ENCODE measurements at places on chromosomes 6 and 20. TPM values are rescaled to one million over a fixed set of nuclear protein-coding genes. Genes with fewer than 3 reads are reported as not detected.
A peak's percentile ranks its signal among the peaks of the same experiment; 100 is the strongest.

DNA sequence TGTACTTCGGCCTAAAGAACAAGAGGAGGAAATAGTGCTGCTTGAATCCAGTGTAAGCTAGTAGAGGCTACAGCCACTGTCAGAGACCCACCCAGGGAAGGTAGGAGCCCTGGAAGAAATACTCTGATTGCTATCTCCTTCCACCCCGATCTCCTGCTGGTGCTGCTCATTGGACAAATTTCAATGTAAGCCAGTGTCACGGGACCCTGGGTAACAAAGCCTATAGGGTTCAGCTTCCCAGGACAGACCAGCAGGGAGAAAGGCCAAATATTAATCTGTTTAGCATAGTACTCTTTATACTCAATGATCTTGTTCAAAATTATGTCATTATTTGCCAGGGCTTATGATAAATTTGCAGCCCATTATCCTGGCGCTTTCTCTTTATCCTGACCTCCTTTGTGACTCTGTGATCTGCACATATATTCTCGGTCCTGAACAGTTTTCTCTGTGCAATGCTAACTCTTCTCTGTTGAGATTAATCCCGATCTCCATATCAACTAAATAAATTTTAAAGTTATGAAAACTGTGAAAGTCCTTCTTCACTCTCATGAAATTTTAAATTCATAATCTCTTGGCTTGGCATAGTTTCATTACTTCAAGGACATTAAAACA lies 218.8 kb upstream of the PREP start:
- no peak overlapping the region for H3K27ac ChIP-seq
- no peaks in the 10 kb centered on the region for H3K36me3 ChIP-seq
- no peak overlapping the region for H3K4me3 ChIP-seq
- no peaks in the 10 kb centered on the region for H3K4me1 ChIP-seq

- no peaks in the 10 kb centered on the region for H3K27me3 ChIP-seq
- peaks cover 5% of the 10 kb centered on the region for H3K36me3 ChIP-seq
- no peak overlapping the region for H3K4me3 ChIP-seq
- DNase-seq, result no peak
These were observed 48.3 kb downstream of the AHI1 start for GRCh38 chr6:135449246-135449645.

DNA sequence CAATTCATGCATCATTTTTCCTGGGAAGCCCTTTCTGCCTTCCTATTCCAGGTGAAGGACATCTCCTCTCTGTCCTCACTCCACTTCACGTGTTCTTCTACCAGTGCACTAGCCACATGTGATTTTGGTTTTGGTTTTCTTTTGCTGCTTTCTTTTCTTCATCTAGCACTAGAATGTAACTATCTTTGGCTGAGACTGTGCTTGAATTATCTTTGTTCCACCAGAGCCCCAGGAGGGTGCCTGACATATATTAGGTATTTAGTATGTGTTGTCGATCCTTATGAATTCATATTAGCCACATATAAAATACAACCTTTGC lies 79.9 kb downstream of the VGLL2 start:
- H3K27ac ChIP-seq, result no peak overlapping the region
- no peaks in the 10 kb centered on the region for H3K27me3 ChIP-seq
- DNase-seq, result no peak
- no peaks in the 10 kb centered on the region for H3K4me1 ChIP-seq
- no peak overlapping the region for H3K4me3 ChIP-seq

DNA sequence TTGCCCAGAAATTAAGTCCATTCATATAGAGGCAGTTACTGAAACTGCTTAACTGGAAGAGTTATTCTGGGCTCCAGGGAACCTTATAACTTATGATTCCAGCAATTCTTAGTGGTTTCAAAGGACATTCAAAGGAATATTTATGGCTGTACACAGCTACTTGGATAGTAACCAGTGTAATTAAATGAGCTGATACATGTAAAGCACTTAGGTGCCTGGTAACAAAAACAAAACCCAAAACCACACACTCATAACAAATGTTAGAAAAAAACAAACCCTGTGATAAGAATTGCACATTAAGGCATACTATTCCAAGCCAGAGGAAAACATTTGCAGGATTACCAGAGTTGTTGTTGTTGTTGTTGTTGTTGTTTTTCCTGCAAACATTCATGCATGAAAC lies 51.5 kb downstream of the STK4 start:
- peaks cover 3% of the 10 kb centered on the region for H3K4me1 ChIP-seq
- no peak overlapping the region for H3K27ac ChIP-seq
- H3K36me3 ChIP-seq, result no peaks in the 10 kb centered on the region
- H3K27me3 ChIP-seq, result no peaks in the 10 kb centered on the region
- H3K4me3 ChIP-seq, result no peak overlapping the region

- no peaks in the 10 kb centered on the region for H3K27me3 ChIP-seq
- H3K36me3 ChIP-seq, result no peaks in the 10 kb centered on the region
- peaks cover 3% of the 10 kb centered on the region for H3K4me1 ChIP-seq
- no peak for DNase-seq
- H3K4me3 ChIP-seq, result no peak overlapping the region
- H3K27ac ChIP-seq, result no peak overlapping the region
These were observed 38.8 kb downstream of the ISM1 start for GRCh38 chr20:13259921-13260320.

DNA sequence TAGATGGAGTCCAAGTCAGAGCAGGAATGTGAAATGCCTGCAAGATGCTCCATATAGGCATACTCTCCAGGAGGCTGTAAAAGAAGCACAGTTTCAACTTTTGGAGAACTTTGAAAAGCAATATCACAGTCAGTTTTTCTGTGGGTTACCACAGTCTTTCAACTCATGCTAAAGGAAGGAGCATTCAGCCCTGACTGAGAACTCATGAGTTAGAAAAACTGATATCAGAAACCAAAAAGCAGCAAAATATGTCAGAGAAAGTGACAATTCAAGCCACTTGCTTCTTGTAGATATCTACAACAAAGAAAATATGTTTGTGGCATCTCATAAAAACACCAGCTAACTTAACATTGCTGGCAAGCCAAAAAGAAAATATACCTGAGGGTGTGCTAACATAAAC lies 36.1 kb upstream of the PTCHD4 start:
- no peak for DNase-seq
- no peaks in the 10 kb centered on the region for H3K4me1 ChIP-seq
- H3K27me3 ChIP-seq, result no peaks in the 10 kb centered on the region
- no peak overlapping the region for H3K27ac ChIP-seq
- H3K4me3 ChIP-seq, result no peak overlapping the region

DNA sequence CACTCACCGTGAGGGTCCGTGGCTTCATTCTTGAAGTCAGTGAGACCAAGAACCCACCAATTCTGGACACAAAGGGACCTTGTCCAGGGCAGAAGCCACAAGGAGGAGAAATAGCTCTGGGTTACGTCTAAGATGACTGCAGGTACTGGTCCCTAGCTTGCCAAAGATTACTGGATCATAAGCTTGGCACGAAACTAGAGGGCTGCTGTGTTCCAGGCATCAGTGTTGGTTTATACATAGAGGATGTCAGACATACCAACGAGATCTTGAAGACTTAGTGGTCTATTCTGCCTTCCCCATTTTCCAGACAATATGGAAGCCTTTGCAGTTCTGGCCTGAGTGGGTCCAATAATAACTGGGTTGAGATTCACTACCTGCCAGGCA lies 175.7 kb downstream of the TBX18 start:
- no peak for DNase-seq
- H3K36me3 ChIP-seq, result no peaks in the 10 kb centered on the region
- no peak overlapping the region for H3K27ac ChIP-seq
- no peak overlapping the region for H3K4me3 ChIP-seq
- H3K4me1 ChIP-seq, result no peaks in the 10 kb centered on the region
- H3K27me3 ChIP-seq, result no peaks in the 10 kb centered on the region

DNA sequence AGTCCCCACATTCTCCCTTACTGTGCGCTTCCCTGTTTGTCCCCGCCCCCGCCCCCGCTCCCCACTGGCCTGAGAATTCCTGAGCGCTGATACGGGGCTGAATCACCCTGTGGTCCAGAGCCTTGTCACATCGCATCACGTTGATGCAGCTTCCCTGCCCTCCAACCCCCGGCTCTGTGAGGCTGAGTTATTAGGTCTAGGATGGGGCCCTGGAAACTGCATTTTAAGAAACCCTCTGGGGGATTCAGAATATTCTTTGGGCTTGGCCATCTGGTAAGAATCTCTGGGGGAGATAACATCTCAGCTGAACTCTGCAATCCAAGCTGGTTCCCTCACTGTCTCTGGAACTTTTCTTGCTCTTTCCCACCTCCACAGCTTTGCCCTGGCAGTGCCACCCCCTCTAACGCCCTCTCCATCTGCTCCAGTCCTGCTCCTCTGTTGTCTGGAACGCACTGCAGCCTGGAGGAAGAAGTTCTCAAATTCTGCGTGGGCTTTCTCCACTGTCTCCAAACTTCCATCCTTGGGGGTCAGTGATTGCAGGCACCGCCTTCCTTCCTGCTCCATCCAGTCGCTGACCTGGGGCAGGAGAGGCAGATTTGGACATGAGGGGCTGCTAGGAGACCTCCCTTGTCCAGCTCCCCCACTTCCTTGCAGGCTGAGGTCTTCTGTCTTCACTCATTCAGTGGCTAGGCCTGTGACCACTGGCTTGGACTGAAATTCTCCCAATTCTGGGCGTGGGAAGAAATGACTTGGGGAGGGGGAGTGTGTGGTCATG lies 42.6 kb downstream of the KIAA1755 start:
- H3K36me3 ChIP-seq, result peaks cover 8% of the 10 kb centered on the region
- H3K4me1 ChIP-seq, result peaks cover 36% of the 10 kb centered on the region
- H3K27me3 ChIP-seq, result no peaks in the 10 kb centered on the region
- H3K27ac ChIP-seq, result no peak overlapping the region

DNA sequence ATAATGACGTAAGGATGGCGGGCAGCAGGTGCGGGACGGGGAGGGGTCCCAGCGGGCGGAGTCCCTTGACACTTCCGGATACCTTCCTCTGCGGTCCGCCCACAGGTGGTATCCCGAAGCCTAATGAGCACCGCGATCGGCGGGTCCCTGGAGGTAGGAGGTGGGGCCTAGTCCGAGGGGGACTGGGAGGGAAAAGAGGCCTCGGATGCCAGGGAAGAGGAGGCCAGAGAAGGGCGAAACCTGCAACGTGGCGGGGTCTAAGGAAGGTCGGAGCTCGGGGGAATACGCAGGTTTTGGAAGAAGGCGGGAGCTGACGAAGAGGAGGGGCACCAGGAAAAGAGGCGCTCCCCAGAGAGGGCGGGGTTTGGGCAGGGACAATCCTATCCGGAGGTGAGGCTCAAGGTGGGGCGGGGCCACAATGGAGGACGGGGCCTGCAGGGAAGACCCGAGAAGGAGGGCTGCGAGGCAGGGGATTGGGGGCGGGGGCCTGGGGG lies 3.7 kb downstream of the PRSS16 start:
- no peak overlapping the region for H3K27ac ChIP-seq
- H3K4me3 ChIP-seq, result peak overlapping the region; percentile 38
- no peaks in the 10 kb centered on the region for H3K36me3 ChIP-seq
- H3K27me3 ChIP-seq, result peaks cover 88% of the 10 kb centered on the region
- H3K4me1 ChIP-seq, result peaks cover 17% of the 10 kb centered on the region

GRCh38 chr20:61370841-61371303 lies 118.8 kb downstream of the CDH4 start:
- peaks cover 46% of the 10 kb centered on the region for H3K4me1 ChIP-seq
- H3K36me3 ChIP-seq, result peaks cover 2% of the 10 kb centered on the region
- no peak overlapping the region for H3K4me3 ChIP-seq
- no peaks in the 10 kb centered on the region for H3K27me3 ChIP-seq
- H3K27ac ChIP-seq, result peak overlapping the region; percentile 35

DNA sequence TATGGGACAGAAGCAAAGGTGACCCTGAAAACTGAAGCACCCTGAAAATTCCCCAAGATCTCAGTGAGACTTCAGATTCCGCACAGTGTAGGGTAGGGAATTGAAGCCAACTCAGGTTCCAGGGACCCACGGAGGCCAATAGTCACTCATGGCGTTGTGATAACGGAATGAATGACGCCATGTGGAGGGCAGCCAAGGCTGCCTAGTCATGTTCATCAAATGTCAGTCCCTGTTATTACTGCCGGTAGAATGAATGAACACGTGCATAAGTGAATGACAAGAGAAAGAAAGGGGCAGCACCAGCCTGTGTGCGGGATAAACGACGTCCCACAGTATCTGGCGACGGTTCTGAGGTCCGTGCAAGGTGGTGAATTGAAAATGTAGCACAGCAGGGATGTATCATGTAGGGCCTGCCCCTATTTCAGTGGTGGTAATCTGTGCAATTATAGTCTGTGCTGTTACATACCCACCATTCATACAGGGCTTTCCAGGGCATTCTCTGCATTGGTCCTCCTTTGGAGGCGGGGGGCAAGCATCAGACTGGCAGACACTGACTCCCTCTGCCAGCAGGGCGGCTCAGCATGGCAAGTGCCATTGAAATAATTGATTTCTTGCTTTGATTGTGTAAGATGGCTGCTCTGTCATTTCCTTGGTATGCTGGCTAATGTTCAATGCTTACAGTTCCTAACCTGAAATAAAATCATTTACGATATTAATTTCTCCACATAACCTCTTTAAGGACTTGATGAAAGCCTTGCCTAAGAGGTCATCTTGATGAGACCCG lies 386.9 kb downstream of the CDH4 start:
- H3K27ac ChIP-seq, result no peak overlapping the region
- no peaks in the 10 kb centered on the region for H3K27me3 ChIP-seq
- H3K36me3 ChIP-seq, result no peaks in the 10 kb centered on the region
- H3K4me3 ChIP-seq, result no peak overlapping the region
- peaks cover 56% of the 10 kb centered on the region for H3K4me1 ChIP-seq

- no peak overlapping the region for H3K4me3 ChIP-seq
- H3K36me3 ChIP-seq, result no peaks in the 10 kb centered on the region
- DNase-seq, result no peak
- no peaks in the 10 kb centered on the region for H3K27me3 ChIP-seq
- H3K27ac ChIP-seq, result no peak overlapping the region
These were observed 73.3 kb upstream of the CD93 start for GRCh38 chr20:23159256-23159946.

DNA sequence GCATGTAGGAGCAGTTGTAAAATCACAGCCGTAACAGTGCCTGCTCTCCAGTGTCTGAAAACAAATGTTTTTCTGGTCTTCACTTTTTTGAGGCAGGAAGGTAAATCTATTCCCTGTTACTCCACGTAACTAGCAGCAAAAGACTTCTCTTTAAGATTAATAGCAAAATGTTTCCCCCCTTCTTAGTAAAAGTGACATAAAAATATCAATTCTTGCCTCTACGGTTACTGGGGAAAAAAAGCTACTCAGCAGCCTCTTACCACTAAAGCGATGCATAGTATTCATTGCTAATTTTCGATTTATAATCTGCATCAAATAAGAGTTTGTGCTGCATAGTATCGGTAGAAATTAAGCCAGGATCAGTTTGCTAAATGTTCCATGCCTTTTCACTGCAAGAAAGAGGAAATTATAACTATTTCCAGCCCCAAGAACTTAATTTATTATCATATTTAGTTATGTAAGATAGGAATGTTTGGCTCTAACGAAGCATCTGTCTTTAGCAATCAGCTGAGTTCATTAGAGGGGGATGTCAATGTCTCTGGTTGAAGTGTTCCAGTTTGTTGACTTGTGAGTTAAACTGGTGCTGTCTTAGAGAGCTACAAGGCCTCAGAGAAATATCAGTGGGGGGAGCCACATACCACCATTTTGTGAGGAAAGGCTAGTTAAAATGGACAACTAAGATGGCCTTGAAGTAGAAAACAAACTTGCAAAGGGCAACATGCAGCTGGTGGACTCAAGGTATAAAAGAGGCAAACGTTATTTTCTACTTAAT lies 617 bp upstream of the TSPYL1 start:
- peaks cover 21% of the 10 kb centered on the region for H3K4me1 ChIP-seq
- no peaks in the 10 kb centered on the region for H3K27me3 ChIP-seq

GRCh38 chr6:139378882-139379341 lies 4.5 kb upstream of the CITED2 start:
- H3K4me3 ChIP-seq, result no peak overlapping the region
- DNase-seq, result no peak
- peaks cover under 1% of the 10 kb centered on the region for H3K36me3 ChIP-seq
- peaks cover 8% of the 10 kb centered on the region for H3K4me1 ChIP-seq
- H3K27me3 ChIP-seq, result no peaks in the 10 kb centered on the region

PPP1R16B gene
- polyA plus RNA-seq, result 55.2 TPM

TRIM31 gene
- polyA plus RNA-seq, result not detected

PPP1R14C gene
- polyA plus RNA-seq, result 42.3 TPM

KIAA1755 gene
- polyA plus RNA-seq, result 45.7 TPM

PMEPA1 gene
- polyA plus RNA-seq, result 23.6 TPM

CFAP61 gene
- 9.3 TPM for polyA plus RNA-seq

Data from spinal cord (tissue), 10 donors.